NB4 (cell line): ENCODE measurements at places on chromosomes 1 and 21.
A peak's percentile ranks its signal among the peaks of the same experiment; 100 is the strongest.

DNA sequence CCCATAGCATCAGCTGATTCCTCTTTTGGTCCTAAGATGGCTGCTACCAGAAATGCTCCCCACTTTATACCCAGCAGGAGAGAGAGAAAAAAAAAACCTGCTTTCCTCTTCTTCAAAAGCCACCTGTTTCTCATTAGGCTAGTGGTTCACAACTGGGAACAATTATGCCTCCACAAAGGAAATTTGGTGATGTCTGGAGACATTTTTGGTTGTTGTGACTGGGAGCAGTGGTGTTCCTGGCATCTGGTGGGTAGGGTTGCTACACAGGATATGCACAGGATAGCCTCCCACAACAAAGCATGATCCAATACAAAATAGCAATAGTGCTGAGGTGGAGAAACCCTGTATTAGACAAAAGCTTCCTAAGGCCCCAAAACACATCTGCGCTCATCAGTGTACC lies 38.5 kb upstream of the SGIP1 start:
- DNase-seq: no peak

- peak; percentile 55 for DNase-seq
These were observed 32.0 kb upstream of the SLC30A1 start for GRCh38 chr1:211610779-211611556.

- no peak for DNase-seq
These were observed 355.4 kb downstream of the PTPRU start for GRCh38 chr1:29591601-29592260.

GRCh38 chr1:8388732-8389562 lies 71.0 kb downstream of the SLC45A1 start:
- DNase-seq: no peak

- no peak for DNase-seq
These were observed 63.0 kb downstream of the SLC5A9 start for GRCh38 chr1:48285525-48285924.

GRCh38 chr21:42845296-42845965 lies 33.9 kb downstream of the WDR4 start:
- no peak for DNase-seq

- peak; percentile 98 for DNase-seq
These were observed 84.9 kb upstream of the SLC44A3 start for GRCh38 chr1:94734963-94735901.

- no peak for DNase-seq
These were observed 39.3 kb downstream of the TCP10L start for GRCh38 chr21:32545948-32546441.

DNA sequence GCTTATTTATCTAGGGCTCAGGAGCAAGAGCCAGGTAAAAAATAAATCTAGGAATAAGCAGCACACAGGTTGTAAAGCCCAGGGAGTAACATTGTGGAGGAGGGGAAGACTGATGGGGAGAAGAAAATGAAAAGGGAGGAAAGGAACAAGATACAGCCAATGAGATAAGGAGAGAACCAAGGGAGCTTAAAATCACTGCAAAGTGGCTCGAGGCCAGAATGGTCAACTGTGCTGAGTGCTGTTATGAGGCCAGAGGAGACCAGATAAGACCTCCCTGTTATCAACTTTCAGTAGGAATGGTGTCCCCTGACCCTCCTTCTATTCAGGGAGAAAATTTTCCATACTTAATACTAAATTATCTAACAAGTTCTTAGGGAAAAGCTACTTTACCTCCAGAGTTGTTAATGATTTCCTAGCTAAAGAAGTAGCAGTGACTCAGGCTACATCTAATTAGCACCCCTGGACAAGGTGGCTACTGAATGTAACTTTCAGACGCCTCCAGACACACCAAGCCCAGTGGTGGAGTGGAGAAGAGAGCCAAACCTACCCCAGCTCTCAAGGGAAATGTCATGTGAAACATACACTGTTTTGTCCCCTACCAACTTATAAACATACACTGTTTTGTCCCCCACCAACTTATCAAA lies 25.5 kb downstream of the ENAH start:
- no peak for DNase-seq

- no peak for DNase-seq
These were observed 651.9 kb downstream of the MRPL39 start for GRCh38 chr21:24955275-24955961.

- DNase-seq: no peak
These were observed 55.4 kb downstream of the SPEN start for GRCh38 chr1:15902882-15903281.

DNA sequence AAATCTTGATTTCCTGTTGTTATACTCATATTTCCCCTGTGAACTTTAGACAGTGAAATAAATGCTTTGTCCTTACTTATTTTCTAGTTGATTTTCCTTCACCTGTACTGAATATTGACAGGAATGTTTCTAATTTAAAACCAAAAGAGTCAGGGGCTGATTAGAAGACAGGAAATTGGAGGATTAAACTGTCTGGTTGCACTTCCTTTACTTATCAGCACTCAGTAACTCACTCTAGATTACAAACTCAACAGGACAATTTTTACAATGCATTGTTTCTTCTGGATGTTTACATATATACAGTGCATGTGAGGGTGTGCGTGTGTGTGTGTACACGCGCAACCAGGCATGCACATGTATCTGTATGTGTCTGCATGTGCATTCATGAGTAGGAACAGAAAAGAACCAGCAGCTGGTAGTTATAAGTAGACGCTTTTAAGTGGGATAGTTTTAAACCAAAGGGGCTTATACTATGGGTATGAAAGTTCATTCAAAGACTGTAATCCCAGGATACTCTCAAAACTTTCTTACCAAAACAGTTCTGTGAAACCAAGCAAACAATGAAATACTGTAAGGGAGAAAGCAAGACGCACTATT lies 212.0 kb upstream of the NFIA start:
- no peak for DNase-seq

GRCh38 chr1:203592156-203592555 lies 34.5 kb upstream of the ATP2B4 start:
- no peak for DNase-seq

DNA sequence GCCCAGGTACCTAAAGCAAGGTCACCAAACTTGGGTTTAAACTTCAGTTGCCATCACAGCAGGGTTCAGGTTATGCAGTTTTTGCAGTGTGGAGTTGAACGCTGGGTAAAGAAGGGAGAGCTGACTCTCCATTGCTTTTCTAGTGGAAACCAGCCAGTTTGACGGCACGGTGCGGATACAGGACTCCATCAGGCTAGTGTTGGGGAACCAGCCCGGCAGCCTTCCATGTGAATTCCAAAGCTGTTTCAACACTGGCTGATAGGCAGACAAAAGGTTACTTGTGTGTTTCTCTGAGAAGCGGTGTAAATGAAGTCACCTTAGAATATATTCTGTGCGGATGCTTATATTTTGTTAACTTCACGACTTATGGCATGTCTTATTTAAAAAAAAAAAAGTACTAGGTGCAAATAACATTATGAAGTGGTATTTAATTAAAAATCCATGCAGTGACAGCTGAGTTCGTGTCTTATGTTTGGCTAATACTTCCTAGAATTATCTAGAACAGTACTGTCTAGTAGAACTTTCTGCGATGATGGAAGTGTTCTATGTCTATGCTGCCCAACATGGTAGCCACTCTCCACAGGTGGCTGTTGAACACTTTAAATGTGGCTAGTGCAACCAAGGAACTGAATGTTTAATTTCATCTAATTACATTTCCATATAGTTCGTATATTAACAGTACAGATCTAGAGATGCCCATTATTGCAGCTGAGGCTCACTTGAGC lies 29.9 kb upstream of the RCAN3 start:
- no peak for DNase-seq

DNA sequence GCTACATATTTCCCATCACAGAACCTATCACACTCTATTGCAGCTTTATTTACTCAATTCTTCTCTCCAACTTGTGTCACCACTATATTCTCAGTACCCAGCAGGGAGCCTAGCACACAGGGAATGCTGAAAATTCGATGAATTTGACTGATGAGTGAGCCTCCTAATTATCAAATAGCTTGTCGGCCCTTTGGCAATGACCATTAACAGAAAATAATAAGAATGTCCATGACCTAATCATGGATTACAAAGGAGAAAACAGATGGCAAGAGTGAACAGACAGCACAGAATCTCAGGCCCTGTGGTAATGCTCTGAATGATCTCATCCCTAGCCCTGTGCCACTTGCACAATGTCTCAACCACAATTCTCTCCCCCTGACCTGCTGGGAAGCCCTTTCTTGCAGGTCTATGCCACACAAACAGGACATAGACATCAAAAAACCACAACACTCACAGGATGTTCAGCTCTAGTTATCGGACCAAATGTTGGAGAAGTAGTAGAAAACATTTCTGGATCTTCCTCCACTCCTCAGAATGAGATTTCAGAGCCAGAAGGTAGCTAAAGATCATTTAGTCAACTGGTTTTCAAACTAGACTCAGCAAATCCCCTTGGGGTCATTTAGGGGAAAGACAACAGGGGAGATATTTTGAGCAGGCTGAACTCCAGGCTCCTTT lies 68.4 kb downstream of the LUZP1 start:
- peak; percentile 95 for DNase-seq

- no peak for DNase-seq
These were observed 20.4 kb downstream of the SSX2IP start for GRCh38 chr1:84669831-84670230.

GRCh38 chr21:15054089-15054488 lies 10.7 kb downstream of the NRIP1 start:
- no peak for DNase-seq

- DNase-seq: peak; percentile 57
These were observed 161.6 kb upstream of the RAB4A start for GRCh38 chr1:229109320-229109761.

GRCh38 chr21:41875086-41875485 lies 4.1 kb downstream of the PRDM15 start:
- no peak for DNase-seq

- no peak for DNase-seq
These were observed 61.2 kb downstream of the NRIP1 start for GRCh38 chr21:15003463-15004135.

DNA sequence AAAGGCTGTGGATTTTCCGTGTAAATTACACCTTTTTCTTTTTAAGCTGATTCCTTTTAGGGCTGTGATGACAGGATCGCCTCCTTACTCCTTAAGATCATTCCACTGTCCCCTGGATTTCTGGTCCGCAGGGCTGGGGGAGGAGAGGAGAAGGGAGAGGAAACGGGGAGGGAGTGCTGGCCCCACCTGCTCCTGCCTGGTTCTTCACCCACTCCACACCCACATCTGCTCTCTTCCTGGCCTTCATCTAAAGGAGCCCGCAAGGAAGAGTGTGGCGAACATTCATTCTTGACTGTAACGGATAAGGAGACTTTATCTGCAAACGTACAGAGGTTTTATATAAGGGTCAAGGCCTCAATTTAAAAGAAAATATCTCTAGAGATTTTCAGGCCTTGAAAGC lies 242.0 kb downstream of the RHOU start:
- no peak for DNase-seq

- DNase-seq: no peak
These were observed 353.6 kb downstream of the RRAGC start for GRCh38 chr1:38505944-38506343.

- DNase-seq: no peak
These were observed 717.5 kb downstream of the RWDD3 start for GRCh38 chr1:95951371-95952102.
